ENCODE measurements at places on chromosomes 5 and 9.

GRCh38 chr9:16725066-16725465, 145.4 kb downstream of the BNC2 start:
- H3K4me3 ChIP-seq: no peak overlapping the region
- H3K36me3 ChIP-seq: no peaks in the 10 kb centered on the region
- no peak overlapping the region for H3K27ac ChIP-seq
- H3K4me1 ChIP-seq: no peaks in the 10 kb centered on the region

DNA sequence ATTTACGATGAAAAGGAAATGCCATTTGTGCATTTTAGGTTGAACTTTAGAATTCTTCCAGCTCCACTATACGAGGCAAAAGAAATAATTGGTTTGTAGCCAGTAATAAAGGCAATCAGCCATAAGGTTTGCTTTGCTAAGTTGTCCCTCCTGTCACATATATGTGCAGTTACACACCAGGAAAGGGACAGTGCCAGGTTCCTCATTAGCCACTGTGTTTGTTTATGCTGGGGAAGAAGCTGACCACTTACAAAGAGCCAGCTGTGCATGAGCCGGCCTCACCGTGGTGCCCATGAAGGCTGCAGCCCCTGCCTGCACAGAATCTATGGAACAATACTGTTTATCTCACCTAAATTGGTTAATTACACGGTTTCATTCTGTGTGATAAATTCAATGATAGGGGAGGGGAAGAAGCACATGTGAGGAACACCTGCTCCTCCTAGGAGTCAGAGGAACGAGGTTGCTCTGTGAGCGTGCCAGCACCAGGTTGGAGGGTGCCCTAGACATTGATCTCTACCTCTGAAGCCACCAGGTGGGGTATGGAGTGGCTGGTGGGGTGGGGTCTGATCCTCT, 173.8 kb upstream of the DAP start:
- H3K4me3 ChIP-seq: no peak overlapping the region
- no peaks in the 10 kb centered on the region for H3K4me1 ChIP-seq
- no peak for DNase-seq
- no peak overlapping the region for H3K27ac ChIP-seq

DNA sequence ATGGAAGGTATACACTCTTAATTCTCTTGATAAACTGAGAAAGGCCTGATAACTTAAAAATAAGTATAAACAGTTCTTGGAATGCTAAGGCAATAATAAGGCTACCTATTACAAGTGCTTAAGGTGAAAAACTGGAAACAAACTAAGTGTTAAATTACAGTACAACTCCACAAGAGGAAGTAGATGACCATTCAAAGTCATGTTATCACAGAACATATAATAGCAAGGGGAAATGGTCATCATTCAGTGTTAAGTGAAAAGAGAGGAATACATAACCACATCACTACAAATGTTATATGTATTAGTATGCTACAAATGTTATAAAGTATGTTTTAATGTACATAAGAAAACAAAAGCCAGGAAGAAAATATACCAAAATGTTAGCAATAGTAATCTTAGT, 135.9 kb downstream of the CCDC192 start:
- no peak for DNase-seq
- H3K36me3 ChIP-seq: no peaks in the 10 kb centered on the region
- H3K27me3 ChIP-seq: no peaks in the 10 kb centered on the region
- no peaks in the 10 kb centered on the region for H3K4me1 ChIP-seq
- H3K27ac ChIP-seq: no peak overlapping the region

DNA sequence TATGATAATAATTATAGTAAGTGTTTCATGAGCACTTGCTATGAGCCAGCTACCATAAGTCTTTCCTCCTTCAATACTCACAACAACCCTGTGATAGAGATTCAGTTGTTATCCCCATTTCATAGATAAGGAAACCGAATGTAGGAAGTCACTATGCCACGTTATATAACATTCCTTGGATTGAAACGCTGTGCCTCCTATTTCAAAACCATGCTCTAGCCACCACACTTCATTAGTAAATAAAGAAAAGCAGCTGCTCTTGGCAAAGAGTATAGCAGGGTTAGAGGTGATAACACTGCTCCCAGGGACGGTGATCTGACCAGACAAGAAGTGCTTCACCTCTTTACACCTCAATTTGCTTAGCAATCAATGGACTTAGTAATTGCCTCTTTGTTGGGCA, 5.5 kb downstream of the ADAMTS12 start:
- no peak for DNase-seq
- H3K36me3 ChIP-seq: no peaks in the 10 kb centered on the region
- H3K27me3 ChIP-seq: peaks cover 11% of the 10 kb centered on the region
- H3K4me3 ChIP-seq: no peak overlapping the region
- no peaks in the 10 kb centered on the region for H3K4me1 ChIP-seq
- H3K27ac ChIP-seq: no peak overlapping the region

GRCh38 chr9:5784526-5785315, 48.2 kb downstream of the ERMP1 start:
- H3K36me3 ChIP-seq: peaks cover 24% of the 10 kb centered on the region
- H3K27me3 ChIP-seq: no peaks in the 10 kb centered on the region
- H3K4me1 ChIP-seq: no peaks in the 10 kb centered on the region
- no peak overlapping the region for H3K27ac ChIP-seq
- H3K4me3 ChIP-seq: no peak overlapping the region

GRCh38 chr5:157624144-157624543, 28.1 kb downstream of the SOX30 start:
- no peaks in the 10 kb centered on the region for H3K36me3 ChIP-seq
- H3K4me1 ChIP-seq: no peaks in the 10 kb centered on the region
- H3K27ac ChIP-seq: no peak overlapping the region
- no peak for DNase-seq
- H3K4me3 ChIP-seq: no peak overlapping the region

GRCh38 chr9:129617167-129617566, 3.7 kb downstream of the C9orf50 start:
- DNase-seq: peak; percentile 15
- no peaks in the 10 kb centered on the region for H3K36me3 ChIP-seq
- peaks cover 11% of the 10 kb centered on the region for H3K4me1 ChIP-seq
- no peak overlapping the region for H3K4me3 ChIP-seq

DNA sequence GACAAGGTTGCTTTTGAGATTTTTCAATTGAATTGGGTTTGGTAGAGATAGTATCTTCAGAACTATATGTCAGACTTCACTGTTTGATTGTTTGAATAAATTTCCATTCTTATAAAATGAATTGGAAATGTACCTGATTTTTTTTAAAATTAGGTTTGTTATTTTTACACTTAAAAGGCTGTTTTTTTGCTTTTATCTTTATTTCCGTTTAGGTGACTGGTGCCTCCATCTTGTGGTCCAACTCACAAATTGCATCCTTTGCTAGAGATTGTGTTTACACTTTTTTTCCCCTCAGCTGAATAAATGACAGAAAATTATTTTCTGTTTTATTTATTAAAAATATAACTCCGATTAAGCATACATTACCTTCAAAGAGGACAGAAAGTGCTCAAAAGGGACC, 15.6 kb downstream of the NDUFAF2 start:
- no peaks in the 10 kb centered on the region for H3K36me3 ChIP-seq
- no peak overlapping the region for H3K27ac ChIP-seq
- H3K4me3 ChIP-seq: no peak overlapping the region
- H3K4me1 ChIP-seq: no peaks in the 10 kb centered on the region
- DNase-seq: no peak
- H3K27me3 ChIP-seq: no peaks in the 10 kb centered on the region

- H3K36me3 ChIP-seq: no peaks in the 10 kb centered on the region
- DNase-seq: no peak
- H3K4me1 ChIP-seq: no peaks in the 10 kb centered on the region
These were observed 616.4 kb upstream of the NUDT12 start for GRCh38 chr5:104178829-104179456.

DNA sequence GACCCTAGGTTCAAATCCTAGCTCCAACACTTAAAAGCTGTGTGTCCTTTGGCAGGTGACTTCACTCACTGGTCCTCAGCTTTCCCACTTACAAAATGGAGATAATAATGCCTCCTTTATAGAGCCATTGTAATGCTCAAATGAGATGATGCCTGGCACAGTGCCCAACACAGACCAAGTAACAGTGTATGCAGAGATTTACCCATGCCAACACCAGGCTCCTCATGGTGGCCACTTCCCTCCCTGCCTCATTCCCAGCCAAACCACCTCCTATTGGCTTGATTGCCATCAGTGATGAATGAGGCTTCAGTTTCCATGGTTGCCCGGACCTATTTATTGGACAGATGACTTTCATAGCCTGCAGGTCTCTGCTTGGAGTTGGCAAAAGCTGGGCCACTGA, 469.4 kb downstream of the CDK5RAP2 start:
- DNase-seq: no peak
- H3K27ac ChIP-seq: no peak overlapping the region
- H3K27me3 ChIP-seq: no peaks in the 10 kb centered on the region
- no peaks in the 10 kb centered on the region for H3K36me3 ChIP-seq
- no peak overlapping the region for H3K4me3 ChIP-seq

GRCh38 chr9:93595461-93595860, 19.1 kb downstream of the PHF2 start:
- no peak for DNase-seq
- peaks cover 26% of the 10 kb centered on the region for H3K4me1 ChIP-seq
- H3K27me3 ChIP-seq: no peaks in the 10 kb centered on the region
- no peak overlapping the region for H3K4me3 ChIP-seq
- no peak overlapping the region for H3K27ac ChIP-seq
- no peaks in the 10 kb centered on the region for H3K36me3 ChIP-seq

GRCh38 chr5:128015978-128016377, 67.6 kb upstream of the SLC12A2 start:
- no peaks in the 10 kb centered on the region for H3K27me3 ChIP-seq
- H3K4me1 ChIP-seq: no peaks in the 10 kb centered on the region
- no peaks in the 10 kb centered on the region for H3K36me3 ChIP-seq
- no peak overlapping the region for H3K4me3 ChIP-seq

DNA sequence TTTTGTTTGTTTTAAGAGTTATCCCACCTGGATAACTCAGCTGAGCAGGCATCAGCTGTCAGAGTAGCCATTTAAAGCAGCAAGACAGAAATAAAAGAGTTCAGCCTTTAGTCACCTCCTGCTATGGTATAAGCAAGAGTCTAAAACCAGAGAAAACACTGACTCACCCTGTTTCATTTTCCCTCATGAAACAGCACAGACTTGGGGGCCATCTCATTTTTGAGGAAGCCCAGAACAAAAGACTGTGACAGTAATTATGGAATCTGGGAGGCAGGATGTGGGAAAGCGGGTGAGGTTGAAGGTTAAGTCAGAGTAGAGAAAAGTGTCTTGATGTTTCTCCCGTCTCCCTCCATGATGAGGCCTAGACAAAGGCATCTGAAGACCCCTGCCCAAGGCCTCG, 90.2 kb upstream of the FAM174A start:
- H3K4me1 ChIP-seq: no peaks in the 10 kb centered on the region
- no peaks in the 10 kb centered on the region for H3K36me3 ChIP-seq
- no peak overlapping the region for H3K27ac ChIP-seq
- H3K27me3 ChIP-seq: no peaks in the 10 kb centered on the region
- H3K4me3 ChIP-seq: no peak overlapping the region

- DNase-seq: no peak
- H3K27ac ChIP-seq: no peak overlapping the region
- no peaks in the 10 kb centered on the region for H3K4me1 ChIP-seq
- H3K36me3 ChIP-seq: no peaks in the 10 kb centered on the region
These were observed 67.1 kb downstream of the EPB41L4B start for GRCh38 chr9:109253637-109254284.

- H3K4me3 ChIP-seq: no peak overlapping the region
- peaks cover 54% of the 10 kb centered on the region for H3K4me1 ChIP-seq
- no peak for DNase-seq
These were observed 6.1 kb downstream of the TCF7 start for GRCh38 chr5:134120386-134121138.

- no peak for DNase-seq
- H3K36me3 ChIP-seq: no peaks in the 10 kb centered on the region
- H3K4me1 ChIP-seq: no peaks in the 10 kb centered on the region
- H3K27me3 ChIP-seq: peaks cover 9% of the 10 kb centered on the region
- H3K4me3 ChIP-seq: no peak overlapping the region
- H3K27ac ChIP-seq: no peak overlapping the region
These were observed 2.8 kb downstream of the CAMK2A start for GRCh38 chr5:150286820-150287219.

DNA sequence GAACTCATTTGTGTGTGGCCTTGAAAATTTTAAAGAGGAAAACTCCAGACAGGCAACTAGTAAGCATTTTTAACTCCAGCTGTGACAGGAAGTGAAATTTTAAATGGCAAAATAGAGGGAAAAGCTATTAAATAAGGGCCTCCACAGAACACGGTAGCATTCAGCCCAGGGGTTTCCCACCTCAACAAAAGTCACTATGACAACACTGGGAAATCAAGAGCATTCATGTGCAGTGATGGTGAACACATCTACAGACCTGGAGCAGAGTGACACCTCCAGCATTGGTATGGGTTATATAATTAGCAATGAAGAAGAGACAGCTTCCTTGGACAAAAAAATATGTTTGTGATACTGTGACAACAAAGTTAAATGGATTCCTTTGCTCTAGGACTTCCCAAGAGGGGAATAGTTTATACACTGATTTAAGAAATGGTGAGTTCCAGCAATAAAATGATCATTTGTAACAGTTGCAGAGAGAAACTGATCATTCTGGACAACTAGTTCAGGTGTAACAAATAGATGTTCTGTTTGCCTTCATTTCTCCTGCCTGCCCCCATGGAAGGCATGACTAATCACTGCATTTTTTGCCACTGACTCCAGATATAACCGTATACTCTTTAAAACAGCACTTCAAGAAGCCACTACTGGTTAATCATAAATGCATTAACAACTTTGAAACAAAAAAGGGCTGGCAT, 93.3 kb upstream of the SLC44A1 start:
- H3K27ac ChIP-seq: no peak overlapping the region
- H3K4me1 ChIP-seq: no peaks in the 10 kb centered on the region
- H3K36me3 ChIP-seq: no peaks in the 10 kb centered on the region
- DNase-seq: no peak

- H3K4me3 ChIP-seq: no peak overlapping the region
- no peak for DNase-seq
These were observed 9.7 kb upstream of the PDCD1LG2 start for GRCh38 chr9:5500441-5501235.

DNA sequence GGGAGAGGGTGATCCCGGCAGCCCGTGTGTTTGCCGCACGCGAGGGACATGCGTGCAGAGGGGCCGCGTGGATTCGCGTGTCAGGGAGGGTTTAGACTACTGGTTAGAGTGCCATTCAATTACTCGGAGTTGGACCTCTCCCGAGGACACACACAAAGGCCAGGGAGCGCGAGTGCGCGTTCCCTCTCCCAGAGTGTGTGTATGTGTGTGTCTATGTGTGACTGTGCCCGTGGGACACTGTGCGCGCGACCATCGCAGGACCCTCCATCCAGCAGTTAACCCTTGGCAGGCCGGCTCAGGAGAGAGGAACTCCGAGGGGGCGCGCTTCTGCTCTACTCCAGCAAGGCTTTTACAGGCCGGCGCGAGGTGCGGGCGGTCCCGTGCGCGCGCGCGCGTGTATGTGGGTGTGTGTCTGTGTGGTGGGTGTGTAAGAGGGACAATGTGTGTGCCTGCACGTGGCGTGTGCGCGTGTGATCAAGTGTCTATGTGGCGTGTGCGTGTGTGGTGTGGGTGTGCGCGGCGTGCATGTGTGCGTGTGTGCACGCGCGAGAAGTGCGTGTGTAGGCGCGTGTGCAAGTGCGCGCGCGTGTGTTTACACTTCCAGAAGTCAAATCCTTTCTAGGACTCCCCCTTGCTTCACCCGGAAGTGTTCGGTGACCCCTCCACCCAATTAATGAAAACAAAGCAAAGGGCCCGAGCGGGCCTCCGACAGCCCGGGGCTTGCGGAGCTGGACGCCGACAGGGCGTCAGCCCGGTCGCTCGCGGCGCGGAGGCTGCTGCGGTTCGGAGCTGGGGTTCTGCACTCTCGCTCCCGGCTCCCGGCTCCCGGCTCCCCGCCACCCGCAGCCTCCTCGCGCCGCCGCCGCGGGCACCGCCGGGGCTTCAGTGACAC, 75.3 kb upstream of the TBCA start:
- DNase-seq: peak; percentile 56
- H3K4me1 ChIP-seq: peaks cover 9% of the 10 kb centered on the region
- H3K27ac ChIP-seq: no peak overlapping the region
- H3K27me3 ChIP-seq: peaks cover 2% of the 10 kb centered on the region
- H3K4me3 ChIP-seq: peak overlapping the region; percentile 57
